Activated naive CD8-positive, alpha-beta T cell treated with anti-CD3 and anti-CD28 coated beads, Interleukin-2, amount 10 ng/mL, durations not matched to agents 7 days and 5 days (primary cell): ENCODE measurements at places on chromosomes 2 and 18.

DNA sequence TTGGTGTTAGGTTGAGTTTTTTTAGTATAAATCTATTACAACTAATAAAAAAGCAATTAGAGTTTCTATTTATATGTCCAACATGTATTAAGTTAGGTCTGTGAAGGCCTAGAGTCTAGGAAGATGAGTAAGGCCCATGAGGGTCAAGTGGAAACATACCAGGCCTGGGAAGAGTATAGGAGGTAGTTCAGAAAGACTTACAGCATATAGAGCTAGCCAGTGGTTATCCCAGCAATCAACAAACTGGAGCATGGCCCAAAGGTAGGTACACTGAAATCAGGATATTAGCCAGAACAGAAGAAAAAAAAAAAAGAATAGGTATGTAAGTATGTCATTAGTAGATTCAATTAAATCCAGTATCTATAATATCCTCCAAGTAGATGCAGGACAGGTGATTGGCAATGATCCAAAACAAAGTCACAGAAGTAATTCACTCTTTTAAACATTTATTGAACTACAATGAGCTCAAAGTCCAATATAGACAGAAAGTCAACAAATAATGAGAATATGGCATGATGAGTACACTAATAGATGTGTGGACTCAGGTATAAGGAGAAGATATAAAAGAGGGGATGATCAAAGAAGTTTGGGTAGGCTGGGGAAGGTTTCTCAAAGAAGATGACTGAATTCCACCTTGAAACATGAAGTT lies 70.3 kb downstream of the IKZF2 start:
- no peak for DNase-seq

DNA sequence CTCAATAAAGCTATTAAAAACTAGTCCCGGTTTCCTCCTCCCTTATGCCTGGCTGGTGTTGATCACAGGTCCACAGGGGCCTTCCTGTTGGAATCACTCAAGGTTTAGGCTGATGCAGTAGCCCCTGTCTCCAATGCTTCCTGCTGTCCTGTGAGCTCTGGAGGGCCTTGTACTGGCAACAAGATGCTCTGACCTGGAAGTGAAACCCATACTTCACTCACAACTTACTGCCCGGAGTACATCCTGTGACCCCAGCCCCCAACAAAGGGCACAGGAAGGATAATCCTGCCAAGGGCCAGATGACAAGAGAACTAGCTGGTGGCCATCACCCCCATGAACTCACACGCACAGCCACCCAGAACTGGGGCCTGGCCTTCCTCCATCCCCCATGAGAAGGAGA lies 50.3 kb downstream of the ZBTB7C start:
- no peak for DNase-seq

DNA sequence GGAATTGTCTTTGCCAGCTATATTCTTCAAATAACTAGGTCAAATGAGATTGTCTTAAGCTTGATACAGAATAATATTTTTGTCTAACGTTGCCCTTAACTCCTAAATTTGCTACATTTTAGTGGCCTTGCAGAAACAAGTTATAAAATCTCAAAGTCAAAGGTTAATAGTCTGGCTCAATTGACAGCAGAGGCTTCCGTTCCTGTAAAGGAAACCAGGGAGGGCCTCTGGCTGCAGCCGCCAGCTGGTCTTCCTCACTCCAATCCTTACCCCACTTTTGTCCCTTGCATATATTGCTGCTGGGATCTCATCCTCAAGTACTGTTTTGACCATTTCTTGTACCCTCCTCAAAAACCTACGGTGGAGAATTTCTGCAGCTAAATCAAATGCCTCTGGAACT lies 17.1 kb downstream of the CYB5A start:
- DNase-seq = no peak

GRCh38 chr2:187404431-187405110 lies 43.5 kb downstream of the CALCRL start:
- no peak for DNase-seq

- DNase-seq = no peak
Measured at GRCh38 chr2:179234658-179235240, 29.9 kb downstream of the SESTD1 start.

GRCh38 chr2:78967294-78967693 lies 58.2 kb upstream of the REG3G start:
- no peak for DNase-seq

DNA sequence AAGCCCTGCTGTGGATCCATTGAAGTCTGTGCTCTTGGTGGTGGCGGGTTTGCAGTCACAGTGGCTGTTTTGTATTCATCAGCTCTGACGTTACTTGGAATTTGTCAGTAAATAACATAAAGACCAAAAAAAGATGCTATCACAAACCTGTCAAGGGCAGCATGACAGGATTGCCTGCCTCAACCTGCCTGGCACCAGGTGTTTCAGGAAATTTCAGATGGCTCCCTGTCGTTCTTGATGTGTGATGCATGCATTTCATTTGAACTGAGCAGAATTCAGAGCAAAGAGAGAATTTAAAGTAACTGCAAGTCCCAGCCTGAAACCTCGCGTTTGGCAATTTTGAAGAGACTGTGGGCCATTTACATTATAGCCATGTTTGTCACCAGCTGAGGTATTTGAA lies 50.3 kb upstream of the EPC2 start:
- DNase-seq = no peak

DNA sequence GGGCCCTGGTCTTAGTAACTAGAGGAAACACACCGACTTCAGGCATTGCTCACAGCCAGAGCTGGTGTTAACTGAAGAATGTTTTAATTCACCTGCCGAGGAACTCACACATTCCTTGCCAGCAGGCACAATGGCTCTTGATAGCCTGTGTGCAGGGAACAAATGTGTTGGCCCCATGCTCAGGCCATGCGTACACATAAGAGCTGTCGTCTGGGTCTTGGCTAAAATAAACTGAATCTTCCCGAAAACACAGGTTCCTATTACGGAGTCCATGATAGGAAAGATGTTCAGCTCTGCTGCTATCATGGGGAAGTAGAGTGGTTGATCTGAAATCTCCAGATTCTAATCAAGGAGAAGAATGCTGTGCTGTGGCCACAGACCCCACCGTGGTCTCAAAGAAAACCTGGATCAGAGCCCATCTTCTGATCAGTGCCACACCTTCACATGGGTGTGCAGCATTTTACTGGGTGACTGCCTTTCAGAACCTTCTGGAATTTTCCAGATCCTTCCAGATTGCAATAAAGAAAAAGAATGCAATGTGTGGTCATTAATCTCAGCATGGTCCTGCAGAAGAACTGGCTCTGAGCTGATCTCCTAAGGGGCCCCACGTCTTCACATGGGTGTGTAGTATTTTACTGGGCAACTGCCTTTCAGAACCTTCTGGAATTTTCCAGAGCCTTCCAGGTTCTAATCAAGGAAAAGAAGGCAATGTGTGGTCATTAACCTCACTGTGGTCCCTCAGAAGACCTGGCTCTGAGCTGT lies 17.2 kb downstream of the MBP start:
- no peak for DNase-seq

DNA sequence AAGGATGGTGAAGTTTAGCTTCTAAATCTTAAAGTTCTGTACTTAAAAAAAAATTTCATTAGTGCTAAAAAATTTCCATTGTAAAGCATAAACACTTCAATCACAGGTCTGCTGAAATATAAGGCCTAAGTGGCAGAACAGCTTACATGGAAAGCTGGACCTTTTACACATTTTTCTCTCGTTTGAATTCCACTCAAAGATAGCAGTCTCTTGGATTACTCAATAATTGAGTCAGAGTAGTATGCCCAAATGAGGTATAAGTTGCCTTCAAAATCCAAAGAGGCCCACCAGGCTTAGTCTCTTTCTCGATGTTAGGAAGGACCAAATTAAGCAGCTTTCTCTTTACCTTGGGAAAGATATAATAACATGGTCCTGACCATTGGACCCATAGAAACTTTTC lies 220.4 kb upstream of the CWC22 start:
- DNase-seq = no peak

DNA sequence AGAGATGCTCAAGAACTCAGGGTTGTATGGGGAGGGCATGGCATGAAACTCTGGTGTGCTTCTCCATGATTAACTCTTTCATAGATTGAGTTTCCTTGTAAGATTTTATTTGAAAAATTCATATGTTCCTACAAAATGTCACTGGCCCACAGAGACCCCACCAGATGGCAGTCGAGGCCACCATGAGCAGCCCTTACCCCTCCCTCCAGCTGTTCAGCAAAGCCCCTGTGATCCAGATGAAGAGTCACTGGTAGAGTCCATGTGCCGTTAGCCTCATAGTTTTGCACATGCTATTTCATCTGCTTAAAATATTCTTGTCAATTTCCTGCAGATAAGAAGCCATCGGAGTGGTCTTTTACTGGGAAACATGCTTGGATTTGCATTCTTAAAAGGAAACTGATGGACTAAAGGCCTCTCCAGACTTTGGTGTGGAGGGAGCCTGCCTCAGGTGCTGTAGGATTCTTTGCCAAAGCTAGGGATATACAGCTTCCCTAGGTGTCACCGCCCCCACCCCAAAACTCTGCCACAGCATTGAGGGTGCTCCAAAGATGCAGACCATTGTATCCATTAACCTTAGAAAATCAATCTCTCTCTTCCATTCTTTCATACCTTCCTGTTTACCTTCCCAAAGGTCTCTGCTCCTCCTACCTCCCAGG lies 18.8 kb downstream of the ZNF385B start:
- no peak for DNase-seq

GRCh38 chr18:3040881-3041280 lies 27.9 kb upstream of the LPIN2 start:
- DNase-seq = no peak
